ENCODE measurements at places on chromosomes 13 and 19. TPM values are rescaled to one million over a fixed set of nuclear protein-coding genes. Genes with fewer than 3 reads are reported as not detected.

The KLK8 gene
- total RNA-seq: not detected

The CACNG6 gene
- total RNA-seq: not detected

The CLEC11A gene
- 2.4 TPM for total RNA-seq

The CARS2 gene
- 104 TPM for total RNA-seq

The CEACAM7 gene
- not detected for total RNA-seq

The A1BG gene
- total RNA-seq: 6.4 TPM

The ZNF134 gene
- 18.8 TPM for total RNA-seq

The DMKN gene
- 90.7 TPM for total RNA-seq

The LACC1 gene
- total RNA-seq: 14.1 TPM

The BRCA2 gene
- total RNA-seq: 11.9 TPM

DNA sequence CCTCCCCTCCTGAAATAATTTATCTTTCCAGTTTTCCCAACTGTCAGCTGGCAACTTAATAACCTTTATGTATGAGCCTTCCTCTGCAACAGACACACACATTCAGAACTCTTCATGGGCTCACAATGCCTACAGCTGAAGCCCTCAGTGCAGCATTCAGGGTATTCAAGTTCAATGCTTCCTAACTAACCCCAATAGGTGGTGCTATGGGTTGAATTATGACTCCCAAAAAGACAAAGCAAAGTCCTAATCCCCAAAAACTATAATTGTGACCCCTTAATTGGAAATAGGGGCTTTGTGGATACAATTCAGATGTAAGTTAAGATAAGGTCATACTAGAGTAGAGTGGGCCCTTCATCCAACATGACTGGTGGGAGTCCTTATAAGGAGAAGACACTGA is 202.2 kb downstream of the SUCLA2 start:
- no peak overlapping the region for H3K27ac ChIP-seq
- no peaks in the 10 kb centered on the region for H3K27me3 ChIP-seq
- peak; percentile 48 for DNase-seq
- no peaks in the 10 kb centered on the region for H3K4me1 ChIP-seq

DNA sequence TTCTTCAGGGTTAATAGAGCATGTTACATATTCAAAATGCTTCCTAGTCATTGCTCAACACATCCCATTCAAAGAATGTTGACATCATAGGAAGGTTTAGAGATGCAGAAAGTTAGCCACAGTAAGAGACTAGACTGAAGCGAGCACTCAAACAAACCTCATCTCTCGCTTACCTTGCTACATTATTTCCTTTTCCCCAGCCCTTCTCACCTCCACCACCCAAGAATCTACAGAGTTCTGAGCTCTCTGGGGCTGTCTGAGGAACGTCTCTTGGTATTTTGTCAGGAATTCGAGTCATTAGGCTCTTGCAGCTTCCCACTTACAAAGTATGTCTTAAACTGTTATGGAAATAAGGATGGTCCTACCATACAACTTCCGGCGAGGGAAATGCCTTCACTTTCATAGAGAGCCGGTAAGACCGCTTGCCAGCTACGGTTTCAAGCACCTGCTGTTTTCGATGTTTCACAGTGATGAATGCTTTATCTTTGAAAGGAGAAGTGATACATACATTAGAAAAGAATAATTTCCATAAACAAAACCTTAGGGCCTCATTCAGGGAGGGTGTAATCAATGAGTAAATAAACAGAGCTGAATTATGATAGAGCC is 65.1 kb downstream of the FLT1 start:
- no peaks in the 10 kb centered on the region for H3K36me3 ChIP-seq
- no peaks in the 10 kb centered on the region for H3K4me1 ChIP-seq
- H3K4me3 ChIP-seq: no peak overlapping the region
- peaks cover 61% of the 10 kb centered on the region for H3K27me3 ChIP-seq

GRCh38 chr13:58933475-58933874 is 1230.3 kb downstream of the DIAPH3 start:
- no peak for DNase-seq
- H3K36me3 ChIP-seq: no peaks in the 10 kb centered on the region
- H3K4me1 ChIP-seq: no peaks in the 10 kb centered on the region
- H3K27ac ChIP-seq: no peak overlapping the region

DNA sequence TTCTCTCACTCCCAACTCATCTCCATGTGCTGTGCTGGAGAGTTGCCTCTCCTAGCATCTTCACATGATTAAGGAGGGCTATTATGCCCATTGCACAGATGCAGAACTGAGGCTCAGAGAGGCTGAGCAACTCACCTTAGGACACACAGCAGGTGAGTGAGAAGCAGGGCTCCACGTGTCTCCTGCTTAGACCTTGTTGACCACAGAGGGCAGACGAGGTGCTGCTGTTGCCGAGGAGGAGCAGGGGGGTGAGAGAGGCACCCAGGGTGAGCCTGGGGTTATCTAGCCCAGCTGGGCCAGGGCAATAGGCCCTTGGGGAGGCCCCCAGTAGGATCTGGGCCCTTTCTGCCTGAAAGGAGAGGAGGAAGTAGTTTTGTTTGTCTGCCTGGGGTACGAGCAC is 2.4 kb upstream of the HSH2D start:
- no peaks in the 10 kb centered on the region for H3K27me3 ChIP-seq
- no peak overlapping the region for H3K27ac ChIP-seq
- no peak overlapping the region for H3K4me3 ChIP-seq

GRCh38 chr19:52648336-52649016 is 10.3 kb upstream of the ZNF83 start:
- no peaks in the 10 kb centered on the region for H3K4me1 ChIP-seq
- H3K36me3 ChIP-seq: peaks cover 35% of the 10 kb centered on the region
- no peak overlapping the region for H3K27ac ChIP-seq
- H3K4me3 ChIP-seq: no peak overlapping the region
- no peak for DNase-seq

GRCh38 chr13:64912141-64912540 is 2318.0 kb downstream of the PCDH9 start:
- H3K27ac ChIP-seq: no peak overlapping the region
- peaks cover 15% of the 10 kb centered on the region for H3K4me1 ChIP-seq
- H3K27me3 ChIP-seq: no peaks in the 10 kb centered on the region
- no peaks in the 10 kb centered on the region for H3K36me3 ChIP-seq
- peak; percentile 63 for DNase-seq

DNA sequence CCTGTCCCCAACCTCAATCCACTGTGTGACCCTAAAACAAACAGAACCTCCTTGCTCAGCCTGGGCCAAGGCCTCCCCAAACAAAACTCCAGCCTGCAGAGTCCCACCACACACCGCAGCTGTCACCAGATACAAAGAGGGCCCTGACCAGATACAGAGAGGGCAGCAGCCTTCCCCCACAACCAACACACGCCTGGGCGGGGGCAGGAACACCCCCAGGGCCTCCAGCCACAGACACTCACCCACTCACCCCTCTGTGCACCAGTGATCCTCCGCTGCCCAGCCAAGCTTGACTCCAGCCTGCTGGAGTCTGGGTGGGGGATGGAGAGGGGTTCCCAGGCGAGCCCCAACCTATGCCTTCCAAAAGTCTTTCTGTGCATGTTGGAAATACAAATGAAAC is 5.9 kb upstream of the CIRBP start:
- H3K4me3 ChIP-seq: peak overlapping the region; percentile 71
- no peaks in the 10 kb centered on the region for H3K27me3 ChIP-seq
- H3K36me3 ChIP-seq: peaks cover 25% of the 10 kb centered on the region
- H3K27ac ChIP-seq: no peak overlapping the region

DNA sequence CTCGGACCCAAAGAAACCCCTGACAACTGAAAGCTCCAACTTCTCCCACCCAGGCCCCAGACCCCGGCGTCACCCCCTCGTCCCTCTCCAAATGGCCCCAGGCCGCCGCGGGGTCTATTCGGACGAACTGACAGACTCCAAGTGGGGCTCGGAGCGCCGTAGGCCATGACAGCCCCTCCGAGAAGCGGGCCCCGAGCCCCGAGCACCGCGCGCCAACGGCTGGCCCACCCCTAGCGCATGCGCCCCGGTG is 360 bp downstream of the DDX39A start:
- H3K27me3 ChIP-seq: no peaks in the 10 kb centered on the region
- peak overlapping the region; percentile 88 for H3K27ac ChIP-seq
- H3K36me3 ChIP-seq: peaks cover 29% of the 10 kb centered on the region

GRCh38 chr13:19597523-19597922 is 35.9 kb upstream of the MPHOSPH8 start:
- no peaks in the 10 kb centered on the region for H3K27me3 ChIP-seq
- H3K36me3 ChIP-seq: no peaks in the 10 kb centered on the region
- peaks cover 6% of the 10 kb centered on the region for H3K4me1 ChIP-seq
- H3K27ac ChIP-seq: no peak overlapping the region
- no peak overlapping the region for H3K4me3 ChIP-seq

DNA sequence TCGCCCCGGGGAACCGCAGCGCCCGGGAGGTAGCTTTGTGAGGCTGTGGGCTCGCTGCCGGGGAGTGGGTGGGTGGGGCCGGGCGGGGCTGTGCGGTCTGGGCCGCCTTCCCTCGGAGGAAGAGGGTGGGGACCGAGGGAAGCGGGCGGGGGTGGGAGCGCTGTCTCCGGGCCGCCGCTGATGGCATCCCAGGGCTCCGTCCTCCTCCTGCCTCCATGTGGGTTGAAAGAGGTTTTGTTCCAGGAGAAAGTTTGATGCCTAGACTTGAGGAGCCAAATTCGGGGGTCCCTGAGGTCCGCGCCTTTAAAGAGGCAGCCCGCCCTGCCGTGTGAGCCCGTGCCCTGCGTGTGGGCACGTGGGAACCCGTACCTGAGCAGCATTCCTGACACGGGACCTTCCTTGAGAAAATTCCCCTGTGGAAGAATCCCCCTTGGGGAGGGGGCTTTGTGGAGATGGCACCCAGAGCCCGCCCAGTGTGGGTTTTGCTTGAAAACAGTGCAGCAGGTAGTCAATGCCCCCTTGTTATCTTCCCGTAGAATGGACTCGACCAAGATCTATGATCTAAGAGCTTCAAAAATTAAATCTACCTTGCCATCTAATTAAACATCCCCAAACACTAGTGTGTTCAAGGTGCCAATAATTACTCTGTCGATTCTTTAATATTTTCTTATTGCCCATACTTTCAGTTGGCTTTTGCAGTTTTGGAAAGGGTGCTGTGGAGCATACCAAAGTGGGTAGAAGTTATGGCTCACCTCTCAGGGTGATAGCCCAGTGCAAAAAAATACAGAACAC is 107.8 kb downstream of the RXFP2 start:
- H3K27ac ChIP-seq: no peak overlapping the region
- H3K27me3 ChIP-seq: peaks cover 41% of the 10 kb centered on the region
- H3K4me3 ChIP-seq: peak overlapping the region; percentile 80
- DNase-seq: peak; percentile 9
- H3K36me3 ChIP-seq: no peaks in the 10 kb centered on the region

- no peaks in the 10 kb centered on the region for H3K4me1 ChIP-seq
- no peak overlapping the region for H3K4me3 ChIP-seq
- H3K36me3 ChIP-seq: no peaks in the 10 kb centered on the region
- no peak overlapping the region for H3K27ac ChIP-seq
- H3K27me3 ChIP-seq: no peaks in the 10 kb centered on the region
- DNase-seq: no peak
Measured at GRCh38 chr13:67642657-67643056, 412.5 kb upstream of the PCDH9 start.

DNA sequence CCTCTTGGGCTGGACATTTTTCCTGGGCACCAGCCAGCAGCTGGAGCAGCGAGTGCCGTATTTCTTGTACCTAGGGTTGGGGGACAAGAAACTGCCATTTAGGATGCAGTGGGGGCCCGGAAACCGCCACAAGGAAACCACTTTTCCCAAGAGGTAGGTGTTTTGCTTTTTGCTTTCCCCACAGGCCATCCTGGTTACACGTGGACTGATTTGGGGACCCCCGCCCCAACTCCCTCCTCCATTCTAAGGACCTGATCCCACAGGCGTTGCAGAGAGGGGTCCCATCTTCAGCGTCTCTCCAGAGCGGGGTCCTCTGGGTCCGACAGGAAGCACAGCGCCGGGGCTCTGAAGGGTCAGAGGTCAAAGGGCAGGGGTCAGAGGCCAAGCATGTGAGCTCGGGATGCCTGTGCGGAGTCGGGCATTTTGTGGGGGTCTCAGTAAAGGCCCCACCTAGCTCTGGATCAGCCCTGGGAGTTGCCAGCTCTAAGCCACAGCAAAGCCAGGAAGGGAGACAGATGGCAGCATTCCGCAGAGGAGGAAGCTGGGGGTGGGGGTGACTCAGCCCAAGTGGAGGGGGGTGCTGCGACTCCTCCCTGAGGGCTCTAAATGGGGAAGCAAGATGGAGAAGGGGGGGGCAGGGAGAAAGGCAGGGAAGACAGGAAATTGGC is 4.3 kb downstream of the ZGLP1 start:
- H3K36me3 ChIP-seq: no peaks in the 10 kb centered on the region
- H3K27ac ChIP-seq: no peak overlapping the region
- H3K27me3 ChIP-seq: no peaks in the 10 kb centered on the region
- no peak for DNase-seq
- H3K4me3 ChIP-seq: no peak overlapping the region

GRCh38 chr13:63605962-63606361 is 2190.3 kb upstream of the PCDH20 start:
- no peaks in the 10 kb centered on the region for H3K27me3 ChIP-seq
- H3K27ac ChIP-seq: no peak overlapping the region
- no peaks in the 10 kb centered on the region for H3K36me3 ChIP-seq
- DNase-seq: no peak

GRCh38 chr19:15641901-15642491 is 1.3 kb downstream of the CYP4F3 start:
- no peaks in the 10 kb centered on the region for H3K27me3 ChIP-seq
- no peak for DNase-seq
- no peak overlapping the region for H3K27ac ChIP-seq
- H3K36me3 ChIP-seq: no peaks in the 10 kb centered on the region
- peaks cover 20% of the 10 kb centered on the region for H3K4me1 ChIP-seq
- H3K4me3 ChIP-seq: no peak overlapping the region

DNA sequence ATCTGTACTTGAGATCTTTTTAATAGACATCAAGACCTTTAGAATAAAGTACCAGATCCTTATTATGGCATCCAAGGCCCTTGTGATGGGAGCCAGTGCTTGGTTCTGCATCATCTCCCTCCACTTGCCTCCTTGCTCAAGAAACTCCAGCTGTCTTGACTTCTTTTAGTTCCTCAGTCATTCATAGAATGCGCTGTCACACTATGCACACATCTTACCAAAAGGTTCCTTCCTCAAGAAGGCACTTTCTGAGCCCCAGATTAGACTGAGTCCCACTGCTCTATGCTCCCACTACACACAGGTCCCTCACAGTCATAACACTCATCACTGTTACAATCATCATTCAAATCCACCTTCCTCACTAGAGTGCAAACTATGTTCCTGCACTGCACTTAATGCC is 57.8 kb upstream of the ITM2B start:
- no peak overlapping the region for H3K4me3 ChIP-seq
- H3K4me1 ChIP-seq: no peaks in the 10 kb centered on the region
- H3K36me3 ChIP-seq: no peaks in the 10 kb centered on the region
- no peak for DNase-seq

- H3K27me3 ChIP-seq: no peaks in the 10 kb centered on the region
- H3K4me3 ChIP-seq: no peak overlapping the region
- DNase-seq: no peak
- no peaks in the 10 kb centered on the region for H3K4me1 ChIP-seq
- peaks cover 6% of the 10 kb centered on the region for H3K36me3 ChIP-seq
Measured at GRCh38 chr13:66113882-66114526, 1116.1 kb downstream of the PCDH9 start.

- H3K27ac ChIP-seq: no peak overlapping the region
- H3K36me3 ChIP-seq: no peaks in the 10 kb centered on the region
- no peak for DNase-seq
- H3K4me1 ChIP-seq: peaks cover under 1% of the 10 kb centered on the region
- H3K27me3 ChIP-seq: no peaks in the 10 kb centered on the region
- H3K4me3 ChIP-seq: no peak overlapping the region
Measured at GRCh38 chr19:38055655-38056521, 148.9 kb downstream of the SIPA1L3 start.

- H3K4me1 ChIP-seq: no peaks in the 10 kb centered on the region
- no peaks in the 10 kb centered on the region for H3K36me3 ChIP-seq
- H3K4me3 ChIP-seq: no peak overlapping the region
- no peaks in the 10 kb centered on the region for H3K27me3 ChIP-seq
- H3K27ac ChIP-seq: no peak overlapping the region
Measured at GRCh38 chr13:99797691-99798090, 173.9 kb downstream of the ZIC5 start.

All from MCF 10A (cell line).